ENCODE measurements at places on chromosomes 13 and 19. TPM values are rescaled to one million over a fixed set of nuclear protein-coding genes. Genes with fewer than 3 reads are reported as not detected.

The NALCN gene
- 4.5 TPM for total RNA-seq

The HPN gene
- total RNA-seq, result 0.15 TPM

The CGB2 gene
- not detected for total RNA-seq

The COX6B2 gene
- total RNA-seq, result 1.2 TPM

The ZNF534 gene
- total RNA-seq, result not detected

The ZNF699 gene
- total RNA-seq, result 1.3 TPM

The SIGLEC9 gene
- not detected for total RNA-seq

The ZSCAN1 gene
- total RNA-seq, result not detected

The PSG6 gene
- total RNA-seq, result not detected

The LNX2 gene
- 3.7 TPM for total RNA-seq

The PLEKHF1 gene
- total RNA-seq, result 6.7 TPM

The AMER2 gene
- not detected for total RNA-seq

The ZNF888 gene
- not detected for total RNA-seq

The SULT2B1 gene
- total RNA-seq, result 16.8 TPM

The ZNF541 gene
- total RNA-seq, result not detected

The RFPL4AL1 gene
- 0.38 TPM for total RNA-seq

The EBI3 gene
- 3.1 TPM for total RNA-seq

The MBD3L2 gene
- not detected for total RNA-seq

All from A549 treated with GW870086 at 1 μM for 4 hours (cell line).